ENCODE measurements at places on chromosomes 6 and 20. TPM values are rescaled to one million over a fixed set of nuclear protein-coding genes. Genes with fewer than 3 reads are reported as not detected.

The BPIFB1 gene
- total RNA-seq: not detected

GRCh38 chr6:50959081-50959641 is 140.5 kb downstream of the TFAP2B start:
- DNase-seq: no peak

GRCh38 chr20:53737396-53738038 is 143.9 kb upstream of the ZNF217 start:
- no peak for DNase-seq

GRCh38 chr6:139846538-139847456 is 472.3 kb upstream of the CITED2 start:
- no peak for DNase-seq

Data from osteoblast (primary cell).